ENCODE measurements at places on chromosomes 7 and 10.

- no peaks in the 10 kb centered on the region for H3K27me3 ChIP-seq
- no peak overlapping the region for H3K4me3 ChIP-seq
- no peak overlapping the region for H3K27ac ChIP-seq
- no peak for DNase-seq
- no peaks in the 10 kb centered on the region for H3K36me3 ChIP-seq
These were observed 24.2 kb downstream of the GPER1 start for GRCh38 chr7:1112109-1112508.

- H3K36me3 ChIP-seq = no peaks in the 10 kb centered on the region
- H3K4me1 ChIP-seq = no peaks in the 10 kb centered on the region
- no peak overlapping the region for H3K27ac ChIP-seq
- no peak for DNase-seq
- no peaks in the 10 kb centered on the region for H3K27me3 ChIP-seq
These were observed 376.2 kb upstream of the SEMA3C start for GRCh38 chr7:81294897-81295515.

GRCh38 chr7:100626530-100627237, 14.3 kb downstream of the MOSPD3 start:
- peaks cover 28% of the 10 kb centered on the region for H3K4me1 ChIP-seq
- no peaks in the 10 kb centered on the region for H3K27me3 ChIP-seq
- peak overlapping the region; percentile 80 for H3K27ac ChIP-seq
- no peaks in the 10 kb centered on the region for H3K36me3 ChIP-seq
- peak; percentile 86 for DNase-seq
- peak overlapping the region; percentile 49 for H3K4me3 ChIP-seq

DNA sequence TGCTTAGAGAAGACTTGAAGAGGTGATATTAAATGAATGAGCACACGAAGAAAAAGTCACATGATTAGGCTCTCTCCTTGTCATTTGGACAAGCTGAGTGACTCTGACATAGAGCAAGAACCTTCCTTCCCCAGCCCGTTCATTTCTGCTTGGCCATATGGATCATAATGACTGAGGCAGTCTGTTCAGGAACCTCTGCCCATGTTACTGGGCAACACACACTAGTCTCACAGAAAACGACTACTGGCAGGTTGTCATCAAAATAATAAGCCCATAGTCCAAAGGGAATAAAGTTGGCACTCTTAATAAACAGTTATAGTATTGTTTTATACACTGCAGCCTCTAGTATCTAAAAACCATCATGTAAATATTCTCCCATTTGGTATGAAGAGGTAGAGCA, 635.0 kb downstream of the REEP3 start:
- no peak overlapping the region for H3K27ac ChIP-seq
- no peaks in the 10 kb centered on the region for H3K36me3 ChIP-seq

- no peaks in the 10 kb centered on the region for H3K4me1 ChIP-seq
- H3K4me3 ChIP-seq = no peak overlapping the region
- no peaks in the 10 kb centered on the region for H3K27me3 ChIP-seq
- H3K36me3 ChIP-seq = no peaks in the 10 kb centered on the region
- no peak for DNase-seq
- H3K27ac ChIP-seq = no peak overlapping the region
These were observed 274.5 kb upstream of the PPP2R2D start for GRCh38 chr10:131626274-131626673.

- no peaks in the 10 kb centered on the region for H3K36me3 ChIP-seq
- DNase-seq = no peak
- H3K27ac ChIP-seq = no peak within 1 kb of the TSS
- H3K27me3 ChIP-seq = no peaks in the 10 kb centered on the region
- no peak within 1 kb of the TSS for H3K4me3 ChIP-seq
These were observed at the start of gene MRC1 for GRCh38 chr10:17808971-17809841. Gene MRC1 (plus strand): TSS chr10:17809348. CDS start chr10:17809466, 118 bp downstream.

GRCh38 chr10:102779680-102780526, 36.2 kb downstream of the WBP1L start:
- no peak for DNase-seq
- H3K4me1 ChIP-seq = peaks cover 46% of the 10 kb centered on the region
- no peaks in the 10 kb centered on the region for H3K27me3 ChIP-seq
- no peak overlapping the region for H3K27ac ChIP-seq
- no peak overlapping the region for H3K4me3 ChIP-seq
- H3K36me3 ChIP-seq = peaks cover 3% of the 10 kb centered on the region

GRCh38 chr7:129376076-129376777, 58.0 kb upstream of the STRIP2 start:
- H3K27ac ChIP-seq = no peak overlapping the region
- no peaks in the 10 kb centered on the region for H3K4me1 ChIP-seq
- no peaks in the 10 kb centered on the region for H3K36me3 ChIP-seq
- no peak overlapping the region for H3K4me3 ChIP-seq

DNA sequence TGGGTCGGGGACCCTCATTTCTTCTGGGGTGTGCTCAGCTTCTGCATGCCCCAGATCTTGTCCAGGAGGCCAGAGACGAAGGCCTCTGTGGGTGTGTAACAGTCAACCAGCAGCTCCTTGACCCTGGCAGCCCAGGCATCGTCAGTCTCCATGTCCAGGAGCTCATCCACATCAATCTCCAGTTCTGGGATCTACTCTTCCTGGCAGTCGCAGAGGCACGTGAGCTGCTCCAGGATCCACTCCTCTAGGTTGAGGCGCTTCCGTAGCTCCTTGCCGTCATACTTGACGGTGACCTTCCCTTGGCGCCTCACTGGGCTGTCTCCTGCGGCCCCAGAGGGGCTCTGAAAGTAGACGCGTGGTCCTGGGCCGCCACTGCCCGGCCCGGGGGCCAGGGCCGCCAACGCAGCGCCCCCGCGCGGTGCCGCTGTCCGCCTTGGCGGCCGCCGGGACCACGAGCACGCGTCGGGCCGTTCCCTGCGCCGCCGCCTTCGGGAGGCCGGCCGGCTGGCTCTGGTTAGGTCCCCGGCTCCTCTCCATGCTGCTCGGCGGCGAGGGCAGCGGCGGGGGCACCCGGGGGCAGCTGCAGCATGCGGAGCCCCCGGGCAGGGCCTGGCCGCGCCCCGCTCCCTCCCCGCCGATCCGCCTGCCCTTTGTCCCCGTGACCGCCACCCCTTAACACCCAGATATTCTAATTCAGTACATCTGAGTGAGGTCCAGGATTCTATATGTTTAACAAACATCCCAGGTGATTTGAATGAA, 170.5 kb downstream of the SEPTIN7 start:
- no peak overlapping the region for H3K27ac ChIP-seq
- no peak for DNase-seq
- H3K27me3 ChIP-seq = peaks cover 27% of the 10 kb centered on the region
- no peak overlapping the region for H3K4me3 ChIP-seq
- H3K36me3 ChIP-seq = no peaks in the 10 kb centered on the region
